ENCODE measurements at places on chromosomes 12 and 14.

GRCh38 chr12:51434305-51434704 is 9.7 kb downstream of the SLC4A8 start:
- DNase-seq: no peak

DNA sequence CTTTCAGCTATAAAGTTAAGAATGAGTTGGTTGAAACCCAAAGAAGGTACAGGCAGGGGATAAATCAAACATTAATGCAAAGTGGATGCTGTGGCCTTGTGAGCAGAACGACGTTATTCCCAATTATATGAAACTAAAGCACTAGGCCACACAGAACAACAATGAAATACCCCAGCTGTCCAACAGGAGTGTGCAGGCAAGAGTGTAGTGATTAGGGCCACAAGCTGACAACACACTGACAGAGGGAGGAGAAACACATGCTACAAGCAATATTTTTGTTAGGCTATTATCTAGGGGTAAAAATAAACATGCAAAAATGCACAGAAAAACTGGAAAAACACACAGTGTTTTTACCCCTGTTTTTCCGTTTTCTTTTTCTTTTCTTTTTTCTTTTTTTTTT is 15.0 kb downstream of the MAP3K9 start:
- DNase-seq: no peak

DNA sequence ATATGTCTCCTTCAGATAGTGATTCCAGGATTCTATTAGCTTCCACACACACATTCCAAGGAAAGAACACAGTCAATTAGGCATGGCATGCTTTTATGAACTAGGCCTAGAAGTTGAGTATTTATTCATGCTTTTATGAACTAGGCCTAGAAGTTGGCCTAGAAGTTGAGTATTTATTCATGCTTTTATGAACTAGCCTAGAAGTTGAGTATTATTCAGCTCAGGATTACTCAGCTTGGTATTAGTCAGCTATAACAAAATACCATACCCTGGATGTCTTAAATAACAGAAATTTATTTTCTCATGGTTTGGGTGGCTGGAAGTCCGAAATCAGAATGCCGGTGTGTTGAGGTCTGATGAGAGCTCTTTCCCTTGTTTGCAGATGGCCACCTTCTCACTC is 442.7 kb upstream of the FLRT2 start:
- no peak for DNase-seq

GRCh38 chr14:45227566-45227965 is 25.4 kb downstream of the MIS18BP1 start:
- DNase-seq: no peak

DNA sequence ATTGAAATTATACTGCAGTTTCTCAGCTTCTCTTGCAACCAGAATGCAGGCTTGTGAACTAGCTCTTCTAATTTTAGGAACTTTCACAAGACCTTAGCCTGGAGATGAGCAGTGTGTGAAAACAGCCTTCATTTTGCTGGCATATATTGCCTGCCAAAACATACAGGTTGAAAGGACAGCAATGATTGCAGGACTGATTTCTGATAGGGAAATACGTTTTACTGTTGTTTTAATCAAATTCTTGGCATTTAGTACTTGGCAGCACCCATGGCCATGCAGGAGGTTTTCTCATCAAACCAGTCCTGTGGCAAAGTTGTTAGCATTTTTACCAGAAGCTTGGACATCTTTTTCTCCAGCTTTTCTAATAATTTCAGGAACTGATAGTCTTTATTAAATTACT is 91.9 kb upstream of the MUCL1 start:
- no peak for DNase-seq

All from CD4-positive, alpha-beta T cell treated with Interleukin-17A for 1 hour (primary cell).